Stimulated activated naive CD4-positive, alpha-beta T cell treated with Interleukin-2 at 50 U/mL for 16 hours (primary cell): ENCODE measurements at places on chromosomes 2 and 18.

DNA sequence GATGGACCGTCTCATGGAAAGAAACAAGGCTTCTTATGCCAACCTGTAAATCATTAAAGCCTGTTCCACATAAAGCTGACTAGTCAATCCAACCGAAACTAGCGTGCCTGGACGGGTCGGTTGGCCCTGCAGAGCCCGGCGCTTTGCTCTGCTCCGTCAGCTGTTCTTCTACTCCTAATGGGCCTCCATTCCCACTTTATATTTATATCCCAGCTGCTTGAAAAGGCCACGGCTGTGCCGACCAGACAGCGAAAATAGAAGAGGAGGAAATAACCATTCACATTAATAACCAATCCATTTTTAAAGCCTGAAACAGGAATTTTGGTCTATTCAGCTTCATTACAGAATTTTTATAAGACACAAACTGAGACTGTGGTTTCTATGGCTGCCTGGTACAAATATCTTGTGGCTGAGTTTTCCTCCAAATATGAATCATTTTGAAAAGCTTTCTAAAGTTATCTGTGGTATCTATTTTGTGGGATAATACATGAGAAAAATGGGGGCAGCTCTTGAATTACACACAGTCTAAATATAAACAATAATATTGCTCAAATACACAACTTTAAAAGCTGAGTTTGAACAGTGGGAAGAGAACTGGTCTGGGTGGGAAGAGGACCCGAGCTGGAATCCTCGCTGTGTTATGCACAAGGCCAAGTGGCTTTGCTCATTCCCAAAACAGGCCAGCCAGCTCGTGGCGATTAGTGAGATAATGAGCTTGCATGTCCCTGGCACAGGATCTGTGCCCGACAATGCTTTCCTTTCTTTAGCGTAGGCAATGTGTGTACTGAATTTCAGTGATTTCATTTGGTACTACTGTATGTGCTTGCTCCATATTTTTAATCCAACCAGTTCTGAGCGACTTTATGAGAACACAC, 10.5 kb upstream of the FAM124B start:
- no peak for DNase-seq

- no peak for DNase-seq
Observed at GRCh38 chr2:215711471-215712034, 275.7 kb upstream of the FN1 start.

- DNase-seq = no peak
Observed at GRCh38 chr2:71700658-71701397, 247.5 kb downstream of the DYSF start.

DNA sequence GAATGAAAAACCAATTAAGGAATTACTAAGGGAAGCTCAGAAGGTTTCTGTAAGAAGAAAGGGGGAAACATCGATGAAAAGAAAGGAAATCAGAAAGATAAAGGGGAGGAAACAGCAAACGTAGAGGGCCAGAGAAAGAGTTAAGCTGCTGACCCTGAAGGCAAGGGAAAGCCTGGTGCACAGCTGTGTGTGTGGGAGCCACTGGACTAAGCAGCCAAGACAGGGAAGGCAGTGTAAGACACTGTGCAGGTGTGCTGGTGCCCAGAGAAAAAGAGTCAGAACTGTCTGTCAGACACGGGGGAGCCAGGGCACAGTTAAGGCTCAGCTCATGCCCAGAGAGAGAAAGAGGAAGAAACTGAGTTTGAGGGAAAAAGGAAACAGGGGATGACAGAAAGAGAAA, 104.0 kb downstream of the HIBCH start:
- DNase-seq = no peak

- DNase-seq = no peak
Observed at GRCh38 chr2:55391155-55391554, 28.5 kb downstream of the CCDC88A start.

DNA sequence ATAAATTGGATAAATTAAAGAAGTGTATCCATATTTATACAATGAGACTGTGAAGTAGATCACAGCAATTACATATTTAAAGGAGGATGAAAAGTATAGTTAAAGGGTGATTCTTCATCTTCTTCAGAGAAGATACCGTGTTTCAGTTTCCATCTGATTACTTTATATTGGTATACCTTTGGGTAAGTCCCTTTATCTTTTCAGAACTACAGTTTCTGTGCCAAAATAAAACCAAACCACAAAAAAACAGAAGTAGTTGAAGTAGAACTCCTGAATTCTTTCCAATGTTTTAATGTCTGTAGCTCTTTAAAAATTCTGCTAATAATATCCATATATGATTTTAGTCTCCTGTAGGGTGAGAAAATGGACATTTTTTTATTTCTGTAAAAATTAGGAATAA, 231.2 kb upstream of the LINC00305 start:
- no peak for DNase-seq

DNA sequence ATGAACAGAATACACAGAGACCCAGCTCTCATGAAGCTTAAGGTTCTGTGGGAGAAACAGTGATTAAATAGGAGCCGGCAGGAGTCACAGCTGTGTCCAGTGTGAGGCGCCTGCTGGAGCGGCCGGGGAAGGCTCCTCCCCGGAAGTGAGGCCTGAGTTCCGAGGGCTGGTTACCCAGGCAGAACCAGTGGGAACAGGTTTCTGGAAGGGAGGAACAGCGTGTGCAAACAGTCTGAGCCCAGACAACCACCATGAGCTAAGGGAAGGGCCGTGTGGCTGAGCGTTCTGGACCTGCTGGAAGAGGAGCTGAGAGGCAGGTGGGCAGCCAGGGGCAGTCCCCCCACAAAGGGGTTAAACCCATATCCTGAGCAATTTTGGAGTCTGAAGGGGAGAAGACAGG, 26.0 kb upstream of the NPAS2 start:
- DNase-seq = no peak

DNA sequence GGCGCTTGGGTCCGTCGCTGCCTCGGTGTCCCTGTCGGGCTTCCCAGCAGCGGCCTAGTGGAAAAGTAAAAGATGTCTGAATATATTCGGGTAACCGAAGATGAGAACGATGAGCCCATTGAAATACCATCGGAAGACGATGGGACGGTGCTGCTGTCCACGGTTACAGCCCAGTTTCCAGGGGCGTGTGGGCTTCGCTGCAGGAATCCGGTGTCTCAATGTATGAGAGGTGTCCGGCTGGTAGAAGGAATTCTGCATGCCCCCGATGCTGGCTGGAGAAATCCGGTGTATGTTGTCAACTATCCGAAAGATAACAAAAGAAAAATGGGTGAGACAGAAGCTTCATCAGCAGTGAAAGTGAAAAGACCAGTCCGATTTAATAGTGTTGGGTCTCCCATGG, 8.0 kb downstream of the HES6 start:
- no peak for DNase-seq

- no peak for DNase-seq
Observed at GRCh38 chr2:72027426-72028161, 120.1 kb downstream of the CYP26B1 start.

GRCh38 chr18:23279931-23280330, 144.6 kb downstream of the CABLES1 start:
- DNase-seq = no peak

DNA sequence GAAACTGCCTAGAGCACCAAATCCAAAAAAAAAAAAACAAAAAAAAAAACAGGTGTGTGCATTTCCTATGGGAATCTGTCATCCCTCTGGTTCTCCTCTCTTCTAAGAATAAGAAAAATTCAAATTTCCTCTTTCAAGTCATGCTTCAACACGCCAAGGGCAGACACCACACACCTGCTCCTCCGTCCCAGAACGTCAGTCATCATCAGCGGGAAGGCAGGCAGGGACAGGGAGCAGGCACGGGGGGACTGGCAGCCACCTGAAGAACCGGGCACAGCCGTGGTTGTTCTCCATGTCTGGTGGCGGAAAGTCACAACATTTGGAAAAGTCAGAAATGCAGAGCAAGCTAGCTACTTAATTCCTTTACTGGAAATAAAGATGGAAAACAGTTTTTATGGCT, 214.8 kb downstream of the IKZF2 start:
- no peak for DNase-seq

- no peak for DNase-seq
Observed at GRCh38 chr2:70388128-70388527, 86.3 kb upstream of the FAM136A start.

- no peak for DNase-seq
Observed at GRCh38 chr2:173462892-173463840, 108.5 kb downstream of the CDCA7 start.

- no peak for DNase-seq
Observed at GRCh38 chr18:5304232-5304631, 8.7 kb upstream of the ZBTB14 start.

GRCh38 chr2:40361478-40361877, 90.4 kb downstream of the SLC8A1 start:
- no peak for DNase-seq

DNA sequence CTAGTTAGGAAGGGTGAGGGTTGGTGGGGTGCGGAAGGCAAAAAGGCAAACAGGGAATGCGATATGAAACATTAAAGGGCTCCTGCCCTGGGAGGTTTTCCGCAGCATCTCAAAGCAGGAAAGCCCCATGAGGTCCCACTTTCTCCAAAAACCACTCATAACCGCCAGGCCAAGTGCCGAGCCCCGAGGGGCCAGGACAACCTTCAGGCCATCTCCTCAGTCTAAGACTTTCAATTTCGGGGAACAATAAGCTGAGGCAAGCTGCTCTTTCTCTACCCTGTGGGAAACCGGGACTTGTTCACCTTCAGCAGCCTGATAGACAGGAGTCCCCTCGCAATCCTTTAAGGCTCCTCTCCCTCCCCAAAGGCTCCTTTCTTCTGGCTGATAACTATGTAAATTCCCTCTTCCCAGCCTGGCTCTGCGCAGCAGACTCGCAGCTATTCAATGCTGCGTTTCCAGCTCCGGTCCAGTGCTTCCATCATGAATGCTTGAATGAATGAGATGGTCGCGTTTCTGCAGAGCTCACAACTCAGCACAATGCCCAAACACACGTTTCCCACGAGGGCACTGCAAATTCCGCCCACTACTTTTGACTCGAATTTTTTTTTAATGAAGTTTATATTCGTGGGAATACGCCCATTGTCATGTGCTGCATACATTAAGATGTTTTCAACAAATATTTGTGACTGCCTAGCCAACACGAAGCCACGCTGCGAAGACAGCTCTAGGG, 1.4 kb downstream of the LAMA1 start:
- no peak for DNase-seq

DNA sequence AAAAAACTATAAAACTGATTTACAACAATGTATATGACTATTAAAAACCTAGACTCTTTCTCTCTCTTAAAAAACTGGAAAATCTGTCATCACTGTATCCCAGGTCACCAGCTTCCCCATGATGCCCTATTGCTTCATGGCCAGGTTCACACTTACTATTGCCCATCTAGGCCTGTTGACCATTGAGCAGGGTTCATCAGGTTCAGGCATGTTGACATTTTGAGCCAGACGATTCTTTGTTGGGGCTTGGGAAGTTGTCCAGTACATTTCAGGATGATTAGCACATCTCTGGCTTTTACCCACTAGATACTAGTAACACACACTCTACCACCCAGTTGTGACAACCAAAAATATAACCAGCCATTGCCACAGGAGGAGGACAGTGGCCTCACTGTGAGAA, 26.9 kb upstream of the RAB27B start:
- DNase-seq = no peak

DNA sequence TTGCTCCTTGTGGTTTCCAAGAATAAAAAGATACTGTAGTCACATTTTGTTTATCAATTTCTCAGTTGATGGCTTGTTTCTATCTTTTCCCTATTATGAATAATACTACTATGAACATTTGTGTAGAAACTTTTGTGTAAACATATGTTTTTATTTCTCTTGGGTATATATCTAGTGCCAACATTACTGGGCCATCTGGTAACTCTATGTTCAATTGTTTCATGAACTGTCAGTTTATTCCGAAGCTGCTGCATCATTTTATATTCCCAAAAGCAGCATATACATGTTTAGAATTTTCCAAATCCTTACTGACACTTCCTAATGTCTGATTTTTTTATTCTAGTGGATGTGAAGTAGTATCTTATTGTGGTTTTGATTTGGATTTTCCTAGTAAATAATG, 737.6 kb upstream of the TMEFF2 start:
- no peak for DNase-seq

DNA sequence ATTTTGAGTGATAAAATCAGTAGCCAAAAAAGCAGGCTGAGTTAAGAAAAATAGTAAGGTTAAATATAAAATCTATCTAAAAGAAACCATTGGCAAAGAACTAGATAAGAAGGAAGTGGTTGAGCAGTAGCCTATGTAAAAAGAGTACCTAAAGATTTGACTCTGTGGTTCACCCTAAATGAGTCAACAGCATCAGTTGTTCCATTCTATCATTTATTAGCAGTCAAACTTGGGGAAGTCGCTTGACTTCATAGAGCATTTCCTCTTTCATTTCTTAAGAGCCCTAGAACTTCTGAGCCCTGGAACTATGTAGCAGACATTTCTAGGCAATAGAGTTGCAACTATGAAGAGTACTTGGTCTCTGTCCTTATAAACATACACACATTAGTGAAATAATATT, 381.7 kb downstream of the NUP35 start:
- no peak for DNase-seq

GRCh38 chr18:7174344-7175095, 56.4 kb upstream of the LRRC30 start:
- no peak for DNase-seq

DNA sequence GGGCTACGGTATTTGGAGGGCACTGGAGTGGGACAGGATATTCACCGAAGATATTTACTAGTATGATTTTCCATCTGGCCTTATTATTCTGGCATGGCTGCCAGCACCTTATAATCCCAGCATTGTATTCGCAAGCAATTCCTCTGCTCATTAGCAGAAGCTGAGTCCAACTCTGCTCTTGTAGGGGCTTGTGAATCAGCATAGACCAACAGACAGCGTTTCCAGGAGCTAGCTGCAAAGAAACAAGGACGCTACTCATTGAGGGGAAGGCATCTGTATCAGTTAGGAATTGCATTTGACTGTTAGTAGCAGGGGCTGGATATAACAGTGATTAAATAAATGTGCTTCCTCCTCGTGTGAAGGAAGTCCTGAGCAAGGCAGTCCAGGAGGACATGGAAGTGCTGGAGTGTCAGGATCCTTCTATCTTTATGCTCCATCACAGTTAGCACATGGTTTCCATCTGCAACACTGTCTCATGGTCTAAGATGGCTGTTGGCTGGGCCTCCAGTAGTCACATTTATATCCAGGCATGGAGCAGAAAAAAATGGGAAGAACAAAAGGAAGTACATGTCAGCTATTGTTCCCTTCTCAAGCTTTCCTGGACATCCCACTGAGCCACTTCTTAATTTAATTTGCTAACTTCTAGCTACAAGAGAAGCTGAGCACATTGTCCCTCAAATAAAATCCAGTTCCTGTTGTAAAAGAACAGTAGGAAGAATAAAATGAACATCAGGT, 214.1 kb downstream of the C1D start:
- no peak for DNase-seq

- DNase-seq = no peak
Observed at GRCh38 chr2:47344890-47345589, 57.9 kb upstream of the MSH2 start.

GRCh38 chr18:76654577-76654976, 159.5 kb upstream of the ZNF516 start:
- no peak for DNase-seq

- no peak for DNase-seq
Observed at GRCh38 chr2:9235147-9236044, 28.8 kb downstream of the ASAP2 start.

DNA sequence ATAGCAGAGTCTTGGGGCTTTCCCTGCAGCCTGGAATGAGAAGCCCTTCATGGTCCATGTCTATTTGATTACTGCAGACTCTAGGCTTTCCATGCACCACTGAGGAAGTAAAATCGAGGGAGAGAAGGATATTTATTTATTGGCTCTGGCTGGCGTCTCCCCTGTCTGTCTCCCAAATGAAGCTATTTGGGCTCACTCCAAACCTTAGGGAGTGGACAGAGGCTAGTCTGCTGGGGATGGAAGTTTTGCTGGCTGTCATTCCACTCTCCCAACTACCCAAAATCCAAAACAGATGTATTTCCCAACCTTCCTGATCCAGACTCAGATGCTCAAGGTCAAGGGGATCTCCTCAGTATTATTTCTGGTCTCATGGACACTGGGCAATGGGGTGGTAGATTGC, 33.7 kb downstream of the TMEM17 start:
- no peak for DNase-seq
